Mammary epithelial cell (primary cell): ENCODE measurements at places on chromosomes 16 and 17. TPM values are rescaled to one million over a fixed set of nuclear protein-coding genes. Genes with fewer than 3 reads are reported as not detected.

The C17orf113 gene
- total RNA-seq = 1.7 TPM

The NAE1 gene
- 66.5 TPM for total RNA-seq

The LGALS9 gene
- 0.47 TPM in 1 of 2 replicates, not detected in the other for total RNA-seq

The CCL8 gene
- not detected for total RNA-seq

The LRRC46 gene
- not detected for total RNA-seq

The RHBDL1 gene
- total RNA-seq = 3.2 TPM

The ZACN gene
- total RNA-seq = not detected

The ABCA6 gene
- 5.0 TPM for total RNA-seq

The MYL4 gene
- not detected for total RNA-seq

The CCL14 gene
- not detected for total RNA-seq

The KIAA0513 gene
- total RNA-seq = 10.0 TPM

The CHST5 gene
- total RNA-seq = 0.17 TPM

The PLCG2 gene
- 8.2 TPM for total RNA-seq

The DHX58 gene
- 11.7 and 13.9 TPM in 2 replicates for total RNA-seq

The CCL4 gene
- not detected in 2 replicates for total RNA-seq
